ENCODE measurements at places on chromosomes 11 and 22.

DNA sequence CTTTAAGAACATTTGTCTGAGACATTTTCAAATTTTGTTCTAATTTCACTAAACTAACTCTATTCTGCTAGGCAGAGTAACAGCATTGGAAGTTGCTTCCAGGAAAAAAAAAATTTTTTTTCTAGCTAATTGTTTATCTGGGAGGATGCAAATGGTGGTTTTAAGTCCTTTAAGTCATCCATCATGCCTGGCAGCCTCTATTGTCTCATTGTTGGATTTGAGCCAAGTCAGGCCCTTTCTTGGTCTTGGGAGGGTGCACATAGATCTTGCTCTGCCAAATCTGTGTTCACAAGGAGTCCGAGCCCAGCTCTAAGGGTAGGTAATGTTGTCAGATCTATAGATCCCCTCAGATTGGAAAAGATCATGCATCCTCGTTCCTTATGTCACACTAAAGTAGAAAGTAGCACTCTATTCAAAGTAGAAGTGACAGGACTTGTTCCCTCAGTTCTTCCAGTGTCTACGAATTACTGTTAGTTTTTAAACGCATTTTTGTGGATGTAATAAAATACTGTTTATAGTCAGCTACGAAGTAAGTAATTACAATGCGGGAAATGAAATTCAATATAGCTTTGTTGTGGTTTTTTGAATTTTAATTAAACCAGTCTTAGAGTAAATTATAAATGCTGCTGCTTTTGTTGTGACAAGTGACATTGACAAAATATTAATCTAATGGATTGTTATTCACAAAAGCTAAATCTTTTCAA is 166.0 kb upstream of the RASSF10 start:
- no peak for DNase-seq

- DNase-seq, result no peak
Measured at GRCh38 chr11:130394615-130395014, 33.8 kb downstream of the ADAMTS8 start.

DNA sequence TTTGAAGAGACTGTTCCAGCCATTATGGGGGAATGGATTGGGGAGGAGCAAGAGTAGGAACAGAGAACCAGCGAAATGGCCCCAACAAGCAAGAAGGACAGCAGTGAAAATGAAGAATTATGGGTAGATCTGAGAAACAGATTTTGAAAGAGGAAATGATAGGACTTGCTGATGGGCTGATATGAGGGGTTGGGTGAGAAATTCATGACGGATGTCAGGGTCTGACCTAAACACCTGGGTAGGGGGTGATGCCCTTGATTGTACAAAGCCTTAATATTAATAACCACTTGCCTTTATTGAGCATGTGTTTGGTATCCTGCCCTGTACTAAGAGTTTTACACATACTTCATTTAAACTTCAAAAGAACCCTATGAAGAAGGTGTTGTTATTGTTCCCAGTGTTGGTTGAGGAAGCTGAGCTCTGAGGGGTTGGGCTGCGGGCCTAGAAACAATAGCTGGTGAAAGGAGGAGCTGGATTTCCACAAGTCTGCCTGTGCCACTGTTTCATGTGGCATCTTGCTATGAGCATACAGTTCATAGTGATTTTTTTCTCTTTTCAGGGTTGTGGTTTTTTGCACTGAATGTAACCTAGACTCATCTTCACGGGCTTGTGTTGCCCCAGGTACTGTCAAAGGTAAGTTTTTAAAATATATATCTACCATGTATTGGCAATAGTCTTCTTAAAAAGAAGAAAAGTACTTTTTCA is 61.1 kb upstream of the TNRC6B start:
- no peak for DNase-seq

DNA sequence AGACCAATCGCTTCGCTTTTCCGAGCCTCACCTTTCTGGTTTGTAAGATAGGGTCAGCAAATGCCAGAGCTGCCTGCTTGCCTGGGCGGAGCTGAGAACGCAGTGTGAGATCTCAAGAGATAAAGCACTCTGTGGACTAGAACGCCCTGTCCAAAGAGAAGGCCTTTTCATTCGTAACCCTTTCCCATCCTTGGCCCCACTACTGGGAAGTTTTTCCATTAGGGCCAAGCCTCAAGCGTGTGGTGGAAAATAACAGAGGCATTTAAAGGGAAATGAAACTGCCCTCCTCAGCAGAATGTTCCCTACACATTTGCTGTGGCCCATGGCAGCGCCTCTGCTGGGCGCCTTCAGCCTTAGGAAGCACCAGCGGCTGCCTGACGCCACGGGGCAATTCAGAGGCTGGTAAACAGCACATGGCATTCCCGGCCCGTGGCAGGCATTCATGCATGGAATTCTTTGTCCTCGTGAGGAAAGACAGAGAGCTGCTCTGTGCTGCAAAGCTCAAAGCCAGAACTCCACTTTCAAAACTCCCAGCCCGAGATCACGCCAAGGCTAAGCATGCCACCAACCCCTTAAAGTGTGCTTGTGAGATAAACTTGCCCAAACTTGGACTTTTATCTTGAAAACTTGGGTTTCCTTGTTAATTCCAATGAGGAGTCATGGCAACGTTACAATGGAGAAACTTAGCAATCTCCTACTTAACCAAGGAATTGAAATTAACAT is 38.1 kb downstream of the AHNAK start:
- DNase-seq, result no peak

DNA sequence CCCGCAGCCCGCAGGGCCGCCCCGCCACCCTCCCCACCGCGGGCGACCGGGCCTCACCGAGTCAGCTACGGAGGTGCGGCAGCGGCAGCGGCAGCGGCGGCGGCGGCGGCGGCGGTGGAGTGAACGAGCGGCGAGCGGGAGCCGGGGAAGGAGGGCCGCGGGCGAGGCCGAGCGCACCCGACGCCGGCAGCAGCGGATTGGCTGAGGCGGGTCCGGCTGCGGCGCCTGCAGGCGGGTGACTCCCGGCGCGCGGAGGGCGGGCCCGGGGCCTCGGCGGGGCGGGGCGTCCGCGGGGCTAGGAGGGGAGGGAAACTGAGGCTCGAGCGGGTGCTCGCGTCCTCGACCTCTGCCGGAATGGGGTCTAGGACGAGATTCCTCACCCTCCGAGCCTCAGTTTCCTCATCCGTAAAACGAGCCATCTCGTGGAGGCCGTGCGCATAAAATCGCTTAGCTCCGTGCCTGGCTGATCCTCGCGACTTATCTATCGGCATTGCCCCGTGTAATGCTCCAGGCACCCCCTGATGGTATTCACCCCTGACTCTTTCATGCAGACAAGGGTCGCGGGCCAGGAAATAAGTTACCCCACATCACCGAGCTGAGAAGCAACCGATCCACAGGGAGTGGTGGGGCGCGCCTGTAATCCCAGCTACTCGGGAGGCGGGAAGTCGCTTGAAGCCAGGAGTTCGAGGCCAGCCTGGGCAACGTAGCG is at the start of gene CPT1A:
TSS of gene CPT1A (minus strand) at position 199 of the 709 bp plus-strand sequence. CDS start 26,442 bp downstream, outside the sequence.
- peak; percentile 62 for DNase-seq

- DNase-seq, result no peak
Measured at GRCh38 chr22:23121000-23121421, 20.8 kb downstream of the RSPH14 start.

All from activated T-helper 9 cell treated with anti-CD3 and anti-CD28 coated beads, Interleukin-2, amount 50 U/mL, for 16 hours (primary cell).